Fibroblast of the aortic adventitia (primary cell): ENCODE measurements at places on chromosomes 11 and 22.

DNA sequence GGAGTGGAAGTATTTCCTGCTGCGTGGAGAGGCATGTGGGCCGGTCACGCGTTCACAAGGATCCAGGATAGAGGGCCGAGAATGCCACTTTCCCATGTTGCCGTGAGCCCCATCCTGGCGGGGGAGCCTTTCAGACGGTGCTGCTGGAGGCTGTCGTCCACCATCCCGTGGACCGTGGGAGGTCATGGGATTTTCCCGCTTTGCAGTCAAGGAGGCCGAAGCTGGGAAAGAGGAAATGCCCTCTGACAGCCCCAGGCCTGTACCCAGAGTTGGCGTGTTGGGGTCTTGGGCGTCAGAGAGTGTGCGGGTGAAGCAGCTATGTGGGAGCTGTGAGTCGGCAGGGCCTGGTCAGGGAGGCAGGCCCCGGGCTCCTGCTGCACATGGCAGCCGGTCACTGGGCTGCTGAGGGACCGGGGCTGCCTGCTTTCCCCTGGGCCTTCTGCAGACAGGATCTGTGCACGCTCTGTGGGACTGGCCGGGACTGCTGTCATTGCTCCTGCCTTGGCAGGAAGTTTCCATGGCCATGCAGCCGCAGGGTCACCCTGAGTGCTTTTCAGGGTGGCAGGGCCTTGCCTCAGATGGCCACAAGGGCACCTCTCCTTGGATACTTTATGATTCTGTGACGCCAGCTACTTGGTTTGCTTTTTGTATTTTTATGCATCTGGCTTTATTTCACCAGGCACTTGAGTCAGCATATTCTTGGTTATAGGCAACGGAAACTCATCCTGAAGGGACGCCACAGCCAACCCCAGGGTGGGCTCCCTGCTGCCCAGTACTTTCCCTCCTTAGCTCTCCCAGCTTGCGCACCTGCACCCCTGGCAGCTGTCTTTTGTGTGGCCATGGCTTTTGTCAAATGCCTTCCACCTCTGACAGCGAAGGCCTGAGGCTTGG is 52.4 kb downstream of the AP2A2 start:
- no peak for DNase-seq

- DNase-seq, result no peak
These were observed 6.8 kb downstream of the TOM1 start for GRCh38 chr22:35306350-35306967.

- DNase-seq, result no peak
These were observed 16.2 kb upstream of the EIF4G2 start for GRCh38 chr11:10824888-10825287.

DNA sequence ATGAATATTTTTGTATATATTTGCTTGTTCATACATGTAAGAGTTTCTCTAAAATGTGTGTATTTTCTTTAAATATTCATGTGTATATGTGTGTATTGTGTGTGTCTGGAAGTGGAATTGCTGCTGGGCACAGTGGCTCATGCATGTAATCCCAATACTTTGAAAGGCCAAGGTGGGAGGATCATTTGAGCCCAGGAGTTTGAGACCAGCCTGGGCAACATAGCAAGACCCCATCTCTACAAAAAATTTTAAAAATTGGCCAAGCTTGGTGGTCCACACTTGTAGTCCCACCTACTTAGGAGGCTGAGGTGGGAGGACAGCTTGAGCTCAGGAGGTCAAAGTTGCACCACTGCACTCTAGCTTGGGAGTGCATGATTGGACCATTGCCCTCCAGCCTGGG is 4.7 kb upstream of the LGR4 start:
- DNase-seq, result no peak

DNA sequence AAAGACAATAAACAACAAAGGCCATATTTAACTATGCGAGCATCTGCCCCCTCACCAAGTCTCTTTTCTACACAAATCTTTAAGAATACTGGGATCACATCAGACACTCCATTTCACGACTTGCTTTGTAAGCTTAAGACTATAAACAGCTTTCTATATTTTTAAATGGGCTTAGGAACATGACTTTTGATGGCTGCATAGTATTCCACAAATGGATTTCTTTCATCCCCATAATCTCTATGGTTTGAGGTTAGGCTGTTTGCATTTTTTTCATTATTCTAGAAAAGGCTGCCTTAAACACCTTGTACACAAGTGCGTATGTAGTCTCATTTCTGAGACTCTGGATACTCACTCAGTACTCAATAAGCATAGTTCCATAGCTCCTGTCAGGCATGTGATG is 52.8 kb downstream of the DGCR2 start:
- no peak for DNase-seq

DNA sequence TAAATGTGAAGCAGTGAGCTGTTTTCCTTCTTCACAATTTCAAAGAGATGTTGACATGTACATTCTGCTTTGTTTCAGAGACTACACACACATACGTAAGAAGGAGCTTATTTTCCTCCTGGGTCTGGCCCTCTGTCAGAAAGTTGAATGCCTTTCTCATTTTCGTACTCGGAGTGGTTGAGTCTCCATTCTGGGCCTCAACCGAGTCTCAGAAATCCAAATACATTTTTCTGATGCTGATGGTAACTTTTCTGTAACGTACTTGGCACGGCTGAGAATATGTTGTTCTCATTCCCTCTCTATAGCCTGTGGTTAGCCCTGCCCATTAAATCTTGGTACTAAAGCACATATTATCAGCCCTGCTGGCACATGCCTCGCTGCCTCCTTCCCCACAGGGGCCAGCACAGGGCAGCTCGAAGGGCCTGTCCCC is 25.3 kb downstream of the PARVA start:
- DNase-seq, result no peak

DNA sequence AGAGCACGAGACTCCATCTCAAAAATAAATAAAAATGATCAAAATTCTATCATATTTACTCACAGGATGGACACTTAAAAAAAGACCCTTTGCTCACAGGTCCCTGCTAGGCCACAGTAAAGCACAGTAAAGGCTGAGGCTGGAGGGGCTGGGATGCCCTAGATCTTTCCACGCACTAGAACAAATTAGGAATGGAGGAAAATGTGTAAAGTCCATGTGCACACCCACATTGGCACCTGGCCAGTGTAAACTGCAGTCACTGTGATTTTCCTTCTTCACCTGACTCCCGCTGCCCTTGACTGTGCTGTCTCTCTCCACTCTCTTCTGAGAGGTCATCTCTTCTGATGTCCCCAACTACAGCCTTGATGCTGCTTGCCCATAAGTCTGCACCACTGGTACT is 195.5 kb downstream of the EFCAB6 start:
- no peak for DNase-seq
